ENCODE measurements at places on chromosomes 3 and 15.

- no peak for DNase-seq
These were observed 190.6 kb downstream of the OSBPL10 start for GRCh38 chr3:31790193-31791089.

- DNase-seq, result no peak
These were observed 73.0 kb downstream of the HCN4 start for GRCh38 chr15:73295630-73296286.

- no peak for DNase-seq
These were observed 315.0 kb upstream of the STAC start for GRCh38 chr3:36065321-36065720.

DNA sequence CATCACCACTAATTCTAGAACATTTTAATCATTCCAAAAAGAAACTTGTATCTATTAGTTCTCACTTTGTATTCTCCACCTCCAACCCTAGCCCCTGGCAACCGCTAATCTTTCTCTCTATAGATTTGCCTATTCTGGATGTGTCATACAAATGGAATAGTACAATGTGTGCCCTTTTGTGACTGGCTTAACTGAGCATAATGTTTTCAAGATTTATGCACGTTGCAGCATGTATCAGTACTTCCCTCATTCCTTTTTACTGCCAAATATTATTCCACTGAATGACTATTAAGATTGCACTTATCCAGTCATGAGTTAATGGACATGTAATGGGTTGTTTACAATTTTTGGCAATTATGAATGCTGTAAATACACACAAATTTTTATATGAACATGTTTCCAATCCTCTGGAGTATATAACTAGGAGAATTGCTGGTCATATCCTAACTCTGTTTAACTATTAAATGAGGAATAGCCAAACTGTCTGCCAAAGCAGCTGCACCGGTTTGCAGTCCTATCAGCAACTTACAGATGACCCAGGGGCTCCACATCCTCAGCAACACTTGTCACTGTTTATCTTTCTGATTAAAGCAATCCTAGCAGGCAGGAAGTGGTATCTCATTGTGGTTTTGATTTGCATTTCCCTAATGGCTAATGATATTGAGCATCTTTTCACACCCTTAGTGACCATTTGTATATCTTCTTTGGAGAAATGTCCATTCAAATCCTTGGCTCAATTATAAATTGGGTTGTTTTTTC lies 42.9 kb downstream of the DCUN1D1 start:
- DNase-seq, result no peak

DNA sequence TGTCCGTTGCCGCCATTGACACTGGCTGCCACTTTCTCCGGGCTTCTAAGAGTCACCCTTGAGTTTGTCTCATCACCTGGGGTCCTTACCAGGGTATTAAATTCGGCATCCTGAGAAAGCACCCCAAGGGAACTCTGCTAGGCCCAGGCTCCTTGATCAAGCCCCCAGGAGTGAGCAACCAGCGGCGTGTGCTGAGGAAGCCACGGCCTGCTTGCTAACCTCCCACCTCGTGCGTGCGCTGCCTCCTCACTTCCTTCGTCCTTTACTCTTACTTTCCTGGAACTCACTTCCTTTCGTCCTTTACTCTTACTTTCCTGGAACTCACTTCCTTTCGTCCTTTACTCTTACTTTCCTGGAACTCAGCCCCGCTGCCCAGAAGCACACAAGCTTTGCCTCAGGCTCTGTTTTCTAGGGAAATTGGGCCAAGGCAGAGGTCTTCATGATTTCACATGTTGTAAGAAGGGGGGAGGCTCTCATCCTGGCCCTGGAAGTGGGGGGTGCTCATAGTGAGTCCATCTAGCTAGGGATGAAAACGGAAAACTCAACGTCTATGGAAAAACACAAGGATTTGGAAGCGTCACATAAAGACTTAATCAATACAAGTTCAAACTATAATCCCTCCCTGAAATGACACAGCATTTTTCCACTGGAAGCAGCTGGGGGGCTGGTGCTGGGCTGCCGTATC lies 36.7 kb upstream of the BDH1 start:
- DNase-seq, result no peak

GRCh38 chr3:78725703-78726246 lies 1042.0 kb downstream of the ROBO1 start:
- no peak for DNase-seq
